Progenitor cell of endocrine pancreas (in vitro differentiated cells): ENCODE measurements at places on chromosomes 4 and X. TPM values are rescaled to one million over a fixed set of nuclear protein-coding genes. Genes with fewer than 3 reads are reported as not detected.

- H3K4me3 ChIP-seq: no peak overlapping the region
- no peaks in the 10 kb centered on the region for H3K36me3 ChIP-seq
- H3K4me1 ChIP-seq: peaks cover 19% of the 10 kb centered on the region
Observed at GRCh38 chrX:132395026-132395425, 93.8 kb downstream of the MBNL3 start.

- no peak overlapping the region for H3K4me3 ChIP-seq
- H3K36me3 ChIP-seq: no peaks in the 10 kb centered on the region
- no peaks in the 10 kb centered on the region for H3K27me3 ChIP-seq
- H3K4me1 ChIP-seq: peaks cover 41% of the 10 kb centered on the region
- DNase-seq: no peak
Observed at GRCh38 chr4:52910115-52910514, 48.0 kb downstream of the RASL11B start.

NEXMIF gene
- 1.7 and 1.8 TPM in 2 replicates for total RNA-seq

AWAT2 gene
- not detected in 2 replicates for total RNA-seq

DNA sequence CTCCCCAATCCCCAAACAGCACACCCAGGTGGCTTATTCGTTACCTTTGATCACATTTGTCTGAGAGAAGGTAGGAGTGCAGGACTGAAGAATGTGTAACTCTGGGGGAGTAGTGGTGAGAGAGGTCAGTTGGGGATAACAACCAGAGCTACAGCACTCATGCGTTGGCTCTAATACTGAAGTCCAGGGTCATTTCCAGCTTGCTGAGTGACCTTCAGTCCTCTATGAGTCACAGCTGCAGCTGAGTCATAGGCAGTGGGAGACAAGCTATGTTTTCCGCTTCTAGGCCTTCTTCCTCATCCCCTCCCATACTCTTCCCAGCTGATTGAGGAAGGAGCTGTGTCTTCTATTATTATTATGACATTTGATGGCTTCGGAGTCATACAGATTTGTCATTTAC is 31.6 kb upstream of the CT47C1 start:
- no peaks in the 10 kb centered on the region for H3K27me3 ChIP-seq
- no peaks in the 10 kb centered on the region for H3K36me3 ChIP-seq
- no peaks in the 10 kb centered on the region for H3K4me1 ChIP-seq
- H3K27ac ChIP-seq: no peak overlapping the region
- H3K4me3 ChIP-seq: no peak overlapping the region

- H3K4me1 ChIP-seq: peaks cover 1% of the 10 kb centered on the region
- H3K27ac ChIP-seq: no peak overlapping the region
- H3K36me3 ChIP-seq: no peaks in the 10 kb centered on the region
- H3K27me3 ChIP-seq: no peaks in the 10 kb centered on the region
- DNase-seq: no peak
Observed at GRCh38 chrX:150202641-150203247, 160.4 kb upstream of the MAMLD1 start.

CLDN2 gene
- total RNA-seq: 1.2 and 1.6 TPM in 2 replicates

DRP2 gene
- 0.29 and 0.44 TPM in 2 replicates for total RNA-seq

GRCh38 chr4:14092741-14093140 is 465.2 kb upstream of the BOD1L1 start:
- no peak overlapping the region for H3K27ac ChIP-seq
- no peaks in the 10 kb centered on the region for H3K27me3 ChIP-seq
- no peak for DNase-seq
- H3K4me3 ChIP-seq: no peak overlapping the region
- H3K36me3 ChIP-seq: no peaks in the 10 kb centered on the region

FOXR2 gene
- not detected in 2 replicates for total RNA-seq

- H3K4me3 ChIP-seq: no peak overlapping the region
- DNase-seq: no peak
- no peaks in the 10 kb centered on the region for H3K36me3 ChIP-seq
- H3K27me3 ChIP-seq: no peaks in the 10 kb centered on the region
- H3K4me1 ChIP-seq: peaks cover 17% of the 10 kb centered on the region
Observed at GRCh38 chr4:113840861-113841260, 79.3 kb upstream of the CAMK2D start.

- no peaks in the 10 kb centered on the region for H3K27me3 ChIP-seq
- no peak overlapping the region for H3K27ac ChIP-seq
- no peaks in the 10 kb centered on the region for H3K36me3 ChIP-seq
- H3K4me1 ChIP-seq: peaks cover 14% of the 10 kb centered on the region
- no peak for DNase-seq
Observed at GRCh38 chrX:110699109-110699508, 96.5 kb downstream of the CHRDL1 start.

- no peaks in the 10 kb centered on the region for H3K36me3 ChIP-seq
- no peaks in the 10 kb centered on the region for H3K4me1 ChIP-seq
- H3K27me3 ChIP-seq: no peaks in the 10 kb centered on the region
Observed at GRCh38 chr4:176645246-176645960, 147.3 kb downstream of the VEGFC start.

GRCh38 chr4:99438405-99438780 is 3.3 kb upstream of the ADH7 start:
- H3K27me3 ChIP-seq: no peaks in the 10 kb centered on the region
- H3K4me3 ChIP-seq: no peak overlapping the region
- peaks cover 6% of the 10 kb centered on the region for H3K4me1 ChIP-seq
- DNase-seq: no peak
- H3K36me3 ChIP-seq: no peaks in the 10 kb centered on the region
- H3K27ac ChIP-seq: no peak overlapping the region
